CD4-positive, alpha-beta T cell treated with Interleukin-4 for 1 hour (primary cell): ENCODE measurements at places on chromosomes 5 and 9.

GRCh38 chr9:98523231-98523901, 185.4 kb downstream of the GABBR2 start:
- no peak for DNase-seq

DNA sequence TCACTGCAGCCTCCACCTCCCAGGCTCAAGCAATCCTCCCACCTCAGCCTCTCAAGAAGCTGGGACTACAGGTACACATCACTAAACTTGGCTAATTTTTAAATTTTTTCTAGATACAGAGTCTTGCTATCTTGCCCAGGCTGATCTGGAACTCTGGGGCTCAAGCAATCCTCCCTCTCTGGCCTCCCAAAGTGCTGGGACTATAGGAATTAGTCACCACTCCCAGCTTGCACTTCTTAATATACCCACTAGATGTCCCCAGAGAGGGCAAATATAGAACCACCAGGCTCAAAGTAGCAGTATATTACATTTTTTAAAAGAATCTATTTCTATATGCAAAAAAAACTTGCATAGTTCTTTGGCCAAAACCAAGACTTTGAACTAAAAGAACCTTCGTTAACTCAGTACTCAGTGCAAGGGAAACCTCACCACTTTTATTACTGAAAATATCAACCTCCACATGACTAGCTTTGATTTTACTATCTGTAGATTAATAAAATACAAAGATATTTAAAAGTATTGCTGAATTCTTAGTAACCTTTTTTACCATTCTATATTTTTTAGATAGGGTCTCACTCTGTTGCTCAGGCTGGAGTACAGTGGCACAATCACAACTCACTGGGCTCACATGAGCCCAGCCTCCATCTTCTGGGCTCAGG, 25.8 kb upstream of the HSD17B3 start:
- peak; percentile 31 for DNase-seq

DNA sequence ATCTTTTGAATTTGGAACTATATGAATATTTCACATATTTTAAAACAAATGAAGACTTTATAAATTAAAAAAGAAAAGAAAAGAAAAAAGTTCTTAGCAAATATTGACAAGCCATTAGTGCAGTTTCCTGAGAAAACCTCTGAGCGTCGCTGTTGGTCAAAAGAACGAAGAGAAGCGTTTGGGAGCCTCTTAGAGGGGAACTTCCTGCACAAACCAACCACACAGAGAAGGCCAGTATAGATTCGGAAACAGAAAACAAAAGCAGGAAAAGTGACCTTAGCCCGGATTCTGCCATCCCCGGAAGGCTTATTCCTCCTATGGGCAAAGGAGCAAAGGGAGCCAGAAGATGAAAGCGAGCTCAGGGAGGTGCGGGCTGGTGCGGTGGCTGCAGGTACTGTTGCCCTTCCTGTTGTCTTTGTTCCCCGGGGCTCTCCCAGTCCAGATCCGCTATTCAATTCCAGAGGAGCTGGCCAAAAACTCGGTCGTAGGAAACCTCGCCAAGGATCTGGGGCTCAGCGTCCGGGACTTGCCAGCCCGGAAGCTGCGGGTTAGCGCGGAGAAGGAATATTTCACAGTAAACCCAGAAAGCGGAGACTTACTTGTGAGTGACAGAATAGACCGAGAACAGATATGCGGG, at the start of gene PCDHGB2:
TSS of gene PCDHGB2 (plus strand) at position 205 of the 637 bp plus-strand sequence. CDS start at position 347, 142 bp downstream.
- peak; percentile 49 for DNase-seq

GRCh38 chr5:138760448-138761110, 7.4 kb downstream of the CTNNA1 start:
- DNase-seq = no peak

- DNase-seq = peak; percentile 10
Measured at GRCh38 chr5:132486318-132487094, 4.1 kb downstream of the IRF1 start.

DNA sequence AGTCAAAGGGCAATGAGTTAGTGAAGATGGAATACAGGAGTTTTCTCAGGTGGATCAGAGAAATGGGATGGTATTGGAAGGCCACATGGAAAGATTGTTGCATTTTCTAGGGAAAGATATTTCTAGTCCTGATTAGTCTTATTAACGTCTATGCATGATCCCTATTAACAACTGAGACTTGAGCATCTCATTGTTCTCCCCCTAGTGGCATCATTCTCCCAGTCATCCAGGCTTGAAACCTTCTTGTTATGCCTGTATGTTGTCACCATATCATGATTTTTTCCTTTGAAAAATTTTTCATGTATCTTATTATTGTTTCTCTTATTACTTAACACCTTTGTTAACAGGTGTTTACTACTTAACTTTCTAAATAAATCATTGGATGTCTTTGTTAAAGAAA, 34.4 kb downstream of the KIF2A start:
- DNase-seq = no peak

DNA sequence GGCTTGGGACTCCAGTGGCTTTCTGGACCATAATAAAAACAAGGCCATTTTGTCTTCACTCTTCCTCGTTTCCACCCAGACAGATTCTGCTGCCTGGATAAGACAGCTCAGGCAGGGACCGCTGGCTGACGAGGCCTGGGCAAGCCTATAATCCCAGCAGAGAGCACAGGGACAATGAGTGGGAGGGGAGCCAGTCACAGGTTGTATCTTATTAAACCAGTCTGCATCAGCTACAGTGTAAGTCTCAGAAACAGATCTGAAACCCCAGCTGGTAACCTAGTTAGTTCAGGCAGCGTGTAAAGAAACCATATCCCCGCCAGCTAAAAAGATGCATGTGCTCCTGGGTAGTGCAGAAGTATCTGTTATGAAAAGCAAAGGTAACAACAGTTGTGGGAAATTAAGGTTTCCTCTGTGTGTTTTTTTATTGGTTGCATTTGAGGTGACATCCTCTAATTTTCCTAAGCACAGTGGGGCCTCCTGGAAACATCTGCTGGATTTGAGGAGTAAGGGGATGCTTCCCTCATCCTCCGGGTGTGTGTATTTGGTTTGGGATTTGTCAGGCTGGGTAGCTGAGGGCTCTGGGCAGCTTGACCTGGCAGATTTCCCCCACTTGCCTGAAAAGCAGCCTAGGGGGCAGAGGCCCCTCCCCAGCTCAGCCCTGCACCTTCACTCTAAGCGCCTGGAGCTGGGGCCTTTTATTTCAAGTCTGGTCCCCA, 15.2 kb upstream of the TAL2 start:
- no peak for DNase-seq

DNA sequence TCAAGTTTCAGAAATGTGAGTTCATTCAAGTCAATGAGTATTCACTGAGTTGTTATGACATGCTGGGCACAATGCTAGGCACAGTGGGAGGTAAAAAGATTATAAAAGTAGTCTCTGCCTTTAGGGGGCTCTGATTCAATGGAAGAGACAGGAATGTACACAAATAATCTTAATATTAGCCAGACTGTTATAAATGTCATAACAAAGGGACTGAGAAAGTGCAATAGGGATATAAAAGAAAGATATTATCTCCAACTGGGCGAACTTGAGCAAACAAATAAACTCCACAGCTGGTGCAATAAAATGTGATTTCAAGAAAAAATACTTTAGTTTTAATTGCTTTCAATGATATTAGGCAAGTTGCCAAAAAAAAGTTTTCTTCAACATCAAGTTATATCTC, 755.2 kb downstream of the BRINP1 start:
- DNase-seq = no peak

GRCh38 chr5:60538955-60539866, 160.8 kb downstream of the DEPDC1B start:
- DNase-seq = peak; percentile 15

DNA sequence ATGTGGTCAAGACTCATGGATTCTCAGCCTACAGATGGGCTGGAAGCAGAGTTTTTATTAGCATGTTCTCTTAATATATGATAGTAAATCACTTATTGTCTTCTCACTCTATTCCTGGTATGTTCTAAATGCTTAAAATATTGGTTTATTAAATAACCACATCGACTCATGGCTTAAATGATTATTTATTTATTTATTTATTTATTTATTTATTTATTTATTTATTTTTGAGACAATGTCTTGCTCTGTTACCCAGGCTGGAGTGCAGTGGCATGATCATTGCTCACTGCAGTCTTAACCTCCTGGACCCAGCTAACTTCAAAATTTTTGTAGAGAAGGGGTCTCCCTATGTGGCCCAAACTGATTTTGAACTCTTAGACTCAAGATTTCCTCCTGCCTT, 457.2 kb upstream of the TNC start:
- no peak for DNase-seq

- DNase-seq = peak; percentile 49
Measured at GRCh38 chr5:142929587-142929986, 159.4 kb downstream of the ARHGAP26 start.

DNA sequence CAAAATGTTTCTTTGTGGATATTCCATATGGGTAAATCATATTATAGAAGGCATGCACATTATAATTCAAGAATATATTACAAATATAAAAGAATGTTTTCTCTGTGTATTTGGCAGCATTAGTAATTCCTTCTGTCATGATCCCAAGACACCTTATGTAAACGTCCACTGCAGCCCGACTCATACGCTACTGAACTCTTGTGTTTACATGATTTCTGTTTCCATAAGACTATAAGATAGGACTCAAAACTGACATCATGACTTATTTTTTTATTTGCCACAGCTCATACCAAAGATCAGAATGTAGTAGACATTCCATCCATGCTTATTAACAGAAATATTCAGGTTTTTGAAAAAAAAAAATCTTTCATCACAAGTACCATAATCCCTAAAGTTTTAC, 234.1 kb downstream of the AP3B1 start:
- no peak for DNase-seq

DNA sequence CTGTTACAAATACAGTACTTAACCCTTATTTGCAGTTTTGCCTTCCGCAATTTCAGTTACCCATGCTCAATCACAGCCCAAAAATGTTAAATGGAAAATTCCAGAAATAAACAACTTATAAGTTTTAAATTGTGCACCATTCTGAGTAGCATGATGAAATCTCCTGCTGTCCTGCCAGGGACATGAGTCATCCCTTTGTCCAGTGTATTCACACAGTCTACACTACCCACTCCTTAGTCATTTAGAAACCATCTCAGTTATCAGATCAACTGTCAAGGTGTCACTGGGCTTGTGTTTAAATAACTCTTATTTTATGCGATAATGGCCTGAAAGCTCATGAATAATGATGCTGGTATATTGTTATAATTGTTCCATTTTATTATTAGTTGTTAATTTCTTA, 95.8 kb downstream of the PLCXD3 start:
- no peak for DNase-seq

GRCh38 chr5:141734501-141735229, 52.6 kb upstream of the ARAP3 start:
- no peak for DNase-seq

DNA sequence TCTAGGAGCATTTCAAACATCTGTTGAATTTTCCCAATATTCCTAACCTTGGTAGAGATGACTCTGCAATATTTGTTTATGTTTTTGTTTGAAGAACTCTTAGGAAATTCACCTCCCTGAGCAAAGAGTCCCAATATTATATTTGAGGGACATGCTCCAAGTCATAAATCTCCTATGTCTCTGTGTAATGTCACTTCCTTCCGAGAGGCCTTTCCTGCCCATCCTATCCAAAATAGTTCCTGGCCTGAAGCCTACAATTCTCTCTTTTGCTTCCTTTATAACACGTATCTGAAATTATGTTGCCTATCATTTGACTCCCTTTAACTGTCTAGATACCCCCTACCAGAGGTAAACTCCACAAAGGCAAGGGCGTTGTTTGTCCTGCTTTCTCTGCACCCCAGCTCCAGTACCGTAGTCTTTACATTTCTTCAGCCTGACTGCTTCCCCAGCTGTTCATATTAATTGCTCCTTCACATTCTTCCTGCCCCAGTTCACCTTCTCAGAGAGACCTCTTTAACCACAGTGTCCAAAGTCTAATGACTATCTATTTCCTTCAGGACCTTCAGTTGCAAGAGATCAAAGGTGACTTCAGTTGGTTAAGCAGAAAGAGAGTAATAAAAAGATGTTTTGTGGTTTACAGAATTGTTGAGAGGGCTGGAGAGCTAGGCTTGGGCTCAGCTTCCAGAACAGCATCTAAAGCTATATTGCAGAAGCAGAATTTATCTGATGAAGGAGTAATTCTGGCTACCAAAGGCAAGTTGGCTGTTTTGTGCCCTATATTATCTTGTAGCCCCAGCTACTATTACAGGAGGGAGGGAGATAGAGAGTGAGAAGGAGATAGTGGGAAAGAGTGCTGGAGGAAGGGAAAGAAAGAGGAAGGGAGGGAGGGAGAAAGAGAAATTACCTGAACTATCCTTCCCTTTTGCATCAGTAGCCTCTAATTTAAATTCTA, 109.3 kb upstream of the TMEM161B start:
- no peak for DNase-seq

- no peak for DNase-seq
Measured at GRCh38 chr9:19512103-19512832, 103.5 kb downstream of the ACER2 start.

- no peak for DNase-seq
Measured at GRCh38 chr9:89038382-89039103, 47.3 kb downstream of the S1PR3 start.

GRCh38 chr9:95508242-95508967, 8.4 kb downstream of the PTCH1 start:
- DNase-seq = no peak

GRCh38 chr9:71131145-71131544, 9.7 kb upstream of the TRPM3 start:
- no peak for DNase-seq

- DNase-seq = no peak
Measured at GRCh38 chr5:107449369-107449768, 221.4 kb downstream of the EFNA5 start.

DNA sequence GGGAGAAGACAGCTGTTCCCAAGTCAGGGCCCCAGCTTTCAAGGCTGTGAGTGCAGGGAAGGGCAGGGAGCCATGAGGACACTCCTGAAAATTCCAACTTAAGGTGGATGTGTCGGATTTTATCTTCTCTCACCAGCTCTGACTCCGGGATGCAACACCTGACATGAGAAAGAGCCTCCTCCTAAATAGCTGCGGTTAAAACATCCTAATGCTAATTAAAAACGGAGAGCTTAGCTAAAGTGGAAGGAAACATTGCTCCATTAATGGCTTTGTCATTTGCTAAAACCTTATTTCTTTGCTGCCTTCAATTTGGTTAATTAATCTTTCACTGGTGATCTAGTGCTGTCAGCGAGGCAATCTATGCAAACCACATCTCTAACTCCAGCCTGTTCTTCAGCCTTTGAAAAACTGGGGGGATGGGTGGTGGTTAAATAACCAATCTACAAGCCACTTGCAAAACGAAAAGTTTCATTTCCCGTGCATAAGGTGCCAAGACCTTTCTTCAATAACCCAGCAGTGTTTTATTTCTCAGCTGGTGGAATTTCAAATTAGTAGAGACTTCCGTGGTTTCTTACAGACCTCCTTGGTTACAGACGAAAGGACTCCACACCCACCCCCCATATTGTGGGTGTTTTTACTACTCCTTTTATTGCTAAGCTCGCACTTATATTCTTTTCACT, 379.6 kb downstream of the MLLT3 start:
- DNase-seq = peak; percentile 56
